ENCODE measurements at places on chromosomes 5 and 9. TPM values are rescaled to one million over a fixed set of nuclear protein-coding genes. Genes with fewer than 3 reads are reported as not detected.

DNA sequence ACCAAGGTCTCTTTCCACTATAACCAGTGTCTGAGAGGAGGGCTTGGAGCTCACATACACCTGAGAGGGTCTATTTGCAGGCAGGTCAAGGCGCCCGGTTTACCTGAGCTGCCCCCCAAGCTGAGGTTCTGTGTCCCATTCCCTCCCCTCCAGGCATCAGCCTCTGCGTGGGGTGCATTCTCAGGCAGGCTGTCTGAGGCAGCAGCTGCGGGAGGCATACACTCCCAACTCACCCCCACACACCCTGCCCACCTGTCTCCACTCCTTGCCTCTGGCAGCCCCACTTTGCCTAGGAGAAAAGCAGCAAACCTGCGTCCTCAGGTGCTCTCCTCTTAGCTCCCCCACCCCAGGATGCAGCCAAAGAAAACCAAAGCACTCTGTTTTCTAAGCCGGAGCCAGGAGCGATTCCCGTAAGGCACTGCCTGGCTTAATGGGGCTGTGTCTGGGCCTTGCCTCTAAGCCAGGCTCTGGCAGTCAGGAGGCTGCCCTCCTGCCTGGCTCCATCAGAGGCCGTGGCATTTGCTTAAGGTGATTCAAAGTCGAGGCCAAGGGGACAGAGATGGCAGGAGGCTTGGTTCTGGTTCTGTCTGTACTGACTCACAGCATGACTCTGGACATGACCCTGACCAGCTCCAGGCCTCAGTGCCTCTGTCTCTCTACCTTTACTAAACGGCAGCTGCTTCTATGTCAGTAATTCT, 139.2 kb upstream of the TRIM32 start:
- DNase-seq: no peak

- DNase-seq: no peak
These were observed 74.6 kb upstream of the ZSWIM6 start for GRCh38 chr5:61257421-61257820.

- no peak for DNase-seq
These were observed 3.7 kb upstream of the MXD3 start for GRCh38 chr5:177315411-177315810.

DNA sequence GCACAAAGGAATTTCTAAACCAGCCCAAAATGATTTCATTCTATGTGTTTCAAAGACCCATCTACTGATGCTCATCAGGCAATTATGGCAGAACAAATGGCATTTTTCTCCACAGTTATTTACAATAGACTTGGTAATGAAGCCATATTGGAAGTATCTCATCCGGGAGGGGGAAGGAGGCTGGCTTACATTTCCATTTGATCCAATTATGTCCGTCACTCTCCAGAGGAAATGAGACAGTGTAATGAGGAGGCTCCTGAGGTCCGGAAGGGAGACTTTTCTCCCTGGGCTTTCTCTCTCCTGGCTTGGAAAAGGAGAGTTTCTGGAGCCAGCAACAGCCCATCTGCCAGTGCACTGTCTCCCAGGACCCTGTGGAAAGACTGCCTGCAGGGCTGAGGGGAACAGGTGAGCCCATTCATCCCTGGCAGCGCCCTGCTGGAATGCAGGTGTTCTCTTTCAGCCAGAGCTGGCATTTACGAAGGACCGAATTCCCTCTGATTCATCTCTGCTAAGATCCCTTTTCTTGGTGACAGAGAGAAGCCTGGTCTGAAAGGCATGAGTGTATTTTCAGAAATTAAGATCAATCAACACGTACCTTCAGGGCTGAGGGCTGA, 54.9 kb upstream of the SAP30L start:
- DNase-seq: no peak

DNA sequence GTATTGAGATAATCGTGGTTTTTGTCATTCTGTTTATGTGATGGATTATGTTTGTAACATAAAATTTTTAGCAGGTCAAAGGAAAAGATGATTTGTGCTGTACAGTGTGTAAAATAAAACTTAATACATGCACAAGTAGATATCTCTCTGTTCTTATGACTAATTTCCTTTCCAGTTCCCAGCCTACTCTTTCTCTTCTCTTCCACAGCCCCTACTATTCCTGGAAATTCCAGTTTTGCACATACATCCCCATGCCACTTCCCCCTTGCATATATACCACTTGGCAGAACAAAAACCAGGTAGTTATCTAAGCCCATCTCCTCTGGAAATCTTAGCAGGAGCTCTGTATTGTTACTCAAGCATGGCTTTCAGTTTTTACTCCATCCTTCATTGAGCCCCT, 20.2 kb downstream of the TEK start:
- no peak for DNase-seq

- DNase-seq: no peak
These were observed 42.7 kb downstream of the ZFAND5 start for GRCh38 chr9:72322259-72322658.

DNA sequence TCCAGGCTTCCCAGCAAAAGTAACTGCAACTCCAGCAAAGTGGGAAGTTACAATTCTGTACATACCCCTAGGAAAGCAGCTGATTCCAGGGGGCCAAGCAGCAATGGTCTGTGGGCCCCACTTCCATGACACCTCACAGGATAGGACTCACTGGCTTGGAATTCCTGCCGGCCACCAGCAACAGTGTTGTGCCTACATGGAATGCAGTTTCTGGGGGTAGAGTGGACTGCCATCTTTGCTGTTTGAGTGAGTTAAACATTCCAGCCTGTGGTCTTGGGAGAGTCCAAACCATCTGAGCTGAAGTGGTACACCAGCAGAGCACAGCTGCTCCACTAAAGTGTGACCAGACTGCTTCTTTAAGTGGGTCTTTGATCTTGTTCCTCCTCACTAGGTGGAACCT, 13.4 kb upstream of the FBN2 start:
- no peak for DNase-seq

GRCh38 chr5:113232221-113232620, 202.6 kb downstream of the TSSK1B start:
- no peak for DNase-seq

- no peak for DNase-seq
These were observed 567.4 kb downstream of the PRR16 start for GRCh38 chr5:121031491-121031890.

DNA sequence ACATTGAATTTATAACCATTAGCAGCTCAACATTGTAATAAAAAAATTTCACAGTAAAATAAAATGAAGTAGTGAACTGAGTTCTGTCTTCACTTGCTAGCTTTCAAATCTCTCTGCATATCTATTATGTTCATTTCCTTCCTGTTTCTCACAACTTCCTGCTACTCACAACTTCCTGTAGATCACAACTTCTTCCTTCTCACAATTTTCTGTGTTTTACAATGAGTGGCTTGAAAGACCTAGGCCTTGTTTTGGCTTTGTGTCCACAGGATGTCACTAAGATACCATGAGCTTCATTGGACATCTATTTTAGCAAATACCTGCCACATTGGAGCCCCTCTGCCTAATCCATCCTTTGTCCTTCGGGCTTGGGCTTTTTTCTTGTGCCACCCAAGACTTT, 480.3 kb upstream of the ADAMTS16 start:
- DNase-seq: no peak

DNA sequence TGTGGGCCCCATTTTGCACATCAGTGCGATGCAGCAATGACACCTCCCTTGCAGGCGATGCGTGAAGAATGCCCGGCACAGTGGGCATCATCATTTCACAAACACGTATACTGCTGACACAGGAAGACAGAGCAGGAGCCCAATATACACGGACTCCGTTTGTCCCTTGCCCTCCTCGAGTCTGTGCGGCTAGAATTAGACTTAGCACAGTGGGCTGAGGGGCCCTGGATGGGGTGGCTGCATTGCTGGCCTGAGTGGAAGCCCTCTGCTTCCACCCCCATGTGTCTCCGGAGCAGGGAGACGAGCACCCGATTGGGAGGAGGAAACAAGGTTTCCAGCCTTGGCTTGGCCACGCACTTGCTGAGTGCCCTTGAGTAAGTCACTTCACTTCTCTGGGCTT, 40.8 kb downstream of the GSN start:
- no peak for DNase-seq

DNA sequence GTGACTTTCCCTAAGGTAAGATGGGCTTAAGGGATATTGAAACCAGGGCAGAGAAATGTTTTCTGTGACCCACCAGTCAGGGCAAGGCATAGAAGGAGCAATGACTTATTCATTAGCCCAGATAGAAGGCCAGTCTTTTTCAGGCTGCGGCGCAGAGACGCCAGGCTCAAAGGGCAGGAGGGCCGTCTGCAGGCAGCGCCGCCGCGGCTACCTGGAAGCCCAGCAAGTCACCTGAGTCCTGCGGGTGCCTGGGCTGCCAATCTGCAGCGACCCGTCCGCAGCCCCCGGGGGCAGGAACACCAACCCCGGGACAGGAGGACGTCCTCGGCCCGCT, 322 bp upstream of the SH3GL2 start:
- no peak for DNase-seq

GRCh38 chr5:111320953-111321352, 96.8 kb downstream of the CAMK4 start:
- no peak for DNase-seq

DNA sequence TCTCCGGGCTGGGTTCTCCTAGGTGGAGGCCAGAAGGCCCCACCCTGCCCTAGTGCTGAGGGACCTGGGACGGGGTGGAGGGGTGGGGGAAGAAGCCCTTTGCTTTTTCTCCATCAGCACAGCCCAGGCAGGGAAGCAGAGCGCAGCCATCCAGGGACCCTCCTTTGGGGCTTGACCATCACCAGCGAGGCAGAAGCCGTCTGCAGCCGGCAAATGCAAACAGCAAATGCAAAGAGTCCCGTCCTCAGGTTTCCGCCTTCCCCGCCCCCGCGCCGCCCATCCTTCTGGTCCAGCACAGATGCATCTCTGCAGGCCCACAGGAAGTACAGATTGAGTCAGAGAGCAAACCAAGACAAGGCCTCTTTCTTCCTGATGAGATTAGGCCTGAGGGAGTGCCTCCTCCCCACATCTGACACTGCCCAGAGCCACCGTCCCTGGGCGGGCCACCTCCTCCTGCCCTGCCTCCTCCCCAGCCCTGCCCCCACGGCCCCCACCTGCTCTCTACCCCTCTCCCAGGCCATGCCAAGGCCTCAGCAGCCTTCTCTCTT, 23.4 kb downstream of the CORO2A start:
- peak; percentile 65 for DNase-seq

DNA sequence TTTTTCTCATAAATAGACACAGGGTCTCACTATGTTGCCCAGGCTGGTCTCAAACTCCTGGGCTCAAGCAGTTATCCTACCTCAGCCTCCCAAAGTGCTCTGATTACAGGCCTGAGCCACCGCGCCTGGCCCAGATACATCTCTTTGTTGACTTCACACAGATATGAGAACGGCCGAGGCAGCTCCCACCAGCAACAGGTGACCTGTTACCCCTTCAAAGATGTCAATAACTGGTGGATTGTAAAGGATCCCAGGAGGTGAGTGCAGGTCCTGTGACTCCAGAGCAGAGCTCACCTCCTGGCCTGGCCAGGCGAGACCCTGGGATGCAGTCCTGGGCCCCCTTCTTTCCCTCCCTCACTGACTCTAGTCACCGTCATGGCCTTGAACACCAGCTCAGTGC, 9.2 kb downstream of the POMT1 start:
- DNase-seq: no peak

DNA sequence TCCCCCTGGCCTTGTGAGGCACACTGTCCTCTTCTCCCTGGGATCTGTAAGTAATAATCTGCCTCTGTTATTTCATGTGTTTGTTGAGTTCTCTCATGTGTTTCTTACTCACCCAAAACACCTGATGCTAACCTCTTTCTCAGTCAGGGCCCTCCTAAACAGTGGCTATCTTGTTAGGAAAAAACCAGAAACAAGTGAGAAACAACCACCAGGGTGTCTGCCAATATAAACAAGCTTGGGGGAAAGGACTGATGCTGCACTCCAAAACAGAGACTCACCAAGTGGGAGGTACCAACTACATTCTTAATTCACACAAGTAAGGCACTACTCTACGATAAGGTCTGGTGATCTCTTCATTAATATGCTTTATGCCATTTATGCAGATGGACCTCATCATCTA, 564.4 kb downstream of the SEMA5A start:
- no peak for DNase-seq

DNA sequence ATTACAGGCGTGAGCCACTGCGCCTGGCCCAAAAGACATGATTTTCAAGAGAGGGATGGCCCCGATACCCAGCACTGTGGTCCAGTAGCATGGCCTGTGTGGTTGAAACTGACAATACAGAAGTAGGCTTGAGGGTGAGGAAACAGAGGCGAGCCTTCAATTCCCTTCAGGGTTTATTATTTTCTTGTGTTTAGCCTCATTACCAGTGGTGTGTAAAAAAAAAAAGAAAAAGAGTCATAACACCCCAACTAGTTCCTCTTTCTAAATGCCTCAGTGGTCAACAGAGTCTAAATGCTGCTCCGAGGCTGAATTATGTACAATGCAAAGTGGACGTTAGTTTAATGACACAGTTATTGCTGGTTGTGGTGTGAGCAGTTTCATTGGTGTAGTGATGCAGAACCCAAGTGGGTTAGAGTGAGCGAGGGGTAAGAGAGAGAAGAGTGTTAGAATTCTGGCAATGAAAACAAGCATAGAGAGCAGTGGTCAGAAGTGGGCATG, 58.8 kb downstream of the SNX30 start:
- DNase-seq: no peak

Gene SAXO1
- total RNA-seq: 0.15 TPM

Gene IFNK
- total RNA-seq: not detected

Gene GLT6D1
- total RNA-seq: 0.80 TPM

Gene PAPPA
- 0.65 TPM for total RNA-seq

Gene ADCY2
- total RNA-seq: 1.2 TPM

Gene CERT1
- 50.4 TPM for total RNA-seq

Gene INSYN2B
- 0.06 TPM for total RNA-seq
